Activated T-helper 2 cell treated with anti-CD3 and anti-CD28 coated beads, Interferon-gamma antibody, Interleukin-2, Interleukin-4, amounts not matched to agents 10 μg/mL and 5 μg/mL and 100 μg/mL, durations not matched to agents 14 hours and 24 hours and 36 hours (primary cell): ENCODE measurements at places on chromosomes 13 and 19.

- DNase-seq = no peak
These were observed 105.1 kb downstream of the SOX1 start for GRCh38 chr13:112172017-112172416.

- DNase-seq = no peak
These were observed 14.6 kb downstream of the ACER1 start for GRCh38 chr19:6318772-6319171.

DNA sequence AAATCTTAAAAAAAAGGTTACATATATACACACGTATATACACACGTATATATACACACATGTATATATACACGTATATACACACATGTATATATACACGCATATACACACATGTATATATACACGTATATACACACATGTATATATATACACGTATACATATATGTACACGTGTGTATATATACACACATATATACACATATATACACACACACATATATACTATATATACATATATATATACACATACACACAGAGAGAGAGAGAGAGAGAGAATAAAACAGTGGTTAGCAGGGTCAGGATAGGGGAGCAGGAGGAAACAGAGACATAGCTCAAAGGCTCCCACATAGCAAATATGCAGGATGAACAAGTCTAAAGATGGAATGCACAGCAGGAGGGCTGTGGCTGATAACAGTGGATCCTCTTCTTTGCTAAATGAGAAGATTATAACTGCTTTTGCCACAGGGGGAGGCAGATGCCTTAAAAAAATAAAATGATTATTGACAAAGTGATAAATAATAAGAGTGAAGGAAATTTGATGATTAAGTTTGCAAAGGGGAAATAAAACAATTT, 714.5 kb downstream of the UQCRFS1 start:
- no peak for DNase-seq

GRCh38 chr19:6210721-6211600, 68.8 kb downstream of the MLLT1 start:
- no peak for DNase-seq

- no peak for DNase-seq
These were observed 296.7 kb downstream of the POU4F1 start for GRCh38 chr13:78306519-78307206.

GRCh38 chr13:24071423-24072075, 89.0 kb upstream of the SPATA13 start:
- no peak for DNase-seq

DNA sequence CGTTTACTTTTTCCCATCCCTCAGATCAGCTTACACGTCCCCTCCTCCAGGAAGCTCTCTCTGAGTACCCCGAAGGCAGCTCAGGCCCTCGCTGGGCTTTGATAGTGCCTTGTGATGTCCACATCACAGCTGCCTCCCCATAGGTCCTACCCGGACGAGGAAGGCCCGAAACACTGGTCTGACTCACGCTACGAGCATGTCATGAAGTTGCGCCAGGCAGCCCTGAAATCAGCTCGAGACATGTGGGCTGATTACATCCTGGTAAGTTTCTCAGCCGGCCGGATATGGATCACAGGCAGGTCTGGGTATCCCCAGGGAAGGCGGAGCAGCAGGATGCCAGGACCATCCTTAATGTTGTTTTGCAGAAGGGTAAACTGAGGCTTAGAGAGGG, 4.8 kb downstream of the COLGALT1 start:
- no peak for DNase-seq

DNA sequence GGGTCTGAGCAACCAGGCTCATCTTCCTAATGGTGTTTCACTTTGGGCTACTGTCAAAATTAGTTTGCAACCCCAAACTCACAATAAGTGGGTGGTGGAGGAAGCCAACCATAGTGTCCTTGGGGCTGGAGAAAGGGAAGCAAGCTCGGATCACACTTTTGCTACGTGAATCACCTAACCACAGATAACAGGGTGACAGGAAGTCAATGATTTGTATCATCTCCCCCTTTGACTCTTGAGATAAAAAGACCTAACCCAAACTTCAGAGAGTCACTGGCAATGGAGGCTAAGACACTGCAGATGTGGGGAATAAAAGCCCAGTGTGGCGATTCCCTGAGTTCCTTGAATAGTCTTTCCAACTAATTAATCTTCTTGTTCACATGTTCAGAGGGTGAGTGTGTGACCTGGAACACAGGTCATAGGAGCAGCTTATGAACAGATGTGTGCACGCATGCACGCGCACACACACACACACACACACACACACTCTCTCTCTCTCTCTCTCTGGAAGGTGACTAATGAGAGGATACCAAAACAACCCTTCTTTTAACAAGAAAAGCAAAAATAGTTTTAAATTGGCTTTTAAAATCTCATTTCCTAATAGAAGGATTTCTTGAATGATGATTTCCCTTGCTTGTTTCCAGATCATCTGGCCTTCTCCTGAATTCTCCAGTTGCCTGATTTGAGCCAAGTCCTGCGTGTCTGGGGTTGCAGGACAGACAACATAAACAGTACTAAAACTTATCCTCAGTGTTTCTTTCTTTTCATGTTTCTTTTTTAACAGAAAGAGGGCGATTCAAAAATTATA, 21.2 kb upstream of the DOCK9 start:
- DNase-seq = peak; percentile 36

GRCh38 chr13:22866221-22866620, 314.6 kb upstream of the SGCG start:
- no peak for DNase-seq
